SW 1271 (cell line): ENCODE measurements at places on chromosomes 6 and 20.

DNA sequence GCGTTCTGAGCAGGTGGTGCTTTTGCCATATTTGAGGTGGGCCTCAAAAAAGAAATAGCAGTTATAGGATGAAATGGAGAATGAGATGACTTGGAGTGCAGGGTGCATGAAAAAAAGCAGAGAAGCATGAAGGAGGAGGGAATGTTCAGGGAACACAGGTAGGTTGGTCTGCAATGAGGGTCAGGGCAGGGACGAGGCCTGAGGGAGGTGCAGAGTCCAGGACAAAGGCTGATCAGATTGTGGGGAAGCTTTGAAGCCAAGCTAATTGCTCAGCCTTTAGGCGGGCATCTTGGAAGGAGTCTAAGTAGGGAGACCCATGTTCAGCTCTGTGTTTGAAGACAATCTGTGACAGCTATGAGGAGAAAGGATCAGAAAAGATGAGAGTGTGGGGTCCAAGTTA lies 12.0 kb downstream of the TRAM2 start:
- DNase-seq = no peak

DNA sequence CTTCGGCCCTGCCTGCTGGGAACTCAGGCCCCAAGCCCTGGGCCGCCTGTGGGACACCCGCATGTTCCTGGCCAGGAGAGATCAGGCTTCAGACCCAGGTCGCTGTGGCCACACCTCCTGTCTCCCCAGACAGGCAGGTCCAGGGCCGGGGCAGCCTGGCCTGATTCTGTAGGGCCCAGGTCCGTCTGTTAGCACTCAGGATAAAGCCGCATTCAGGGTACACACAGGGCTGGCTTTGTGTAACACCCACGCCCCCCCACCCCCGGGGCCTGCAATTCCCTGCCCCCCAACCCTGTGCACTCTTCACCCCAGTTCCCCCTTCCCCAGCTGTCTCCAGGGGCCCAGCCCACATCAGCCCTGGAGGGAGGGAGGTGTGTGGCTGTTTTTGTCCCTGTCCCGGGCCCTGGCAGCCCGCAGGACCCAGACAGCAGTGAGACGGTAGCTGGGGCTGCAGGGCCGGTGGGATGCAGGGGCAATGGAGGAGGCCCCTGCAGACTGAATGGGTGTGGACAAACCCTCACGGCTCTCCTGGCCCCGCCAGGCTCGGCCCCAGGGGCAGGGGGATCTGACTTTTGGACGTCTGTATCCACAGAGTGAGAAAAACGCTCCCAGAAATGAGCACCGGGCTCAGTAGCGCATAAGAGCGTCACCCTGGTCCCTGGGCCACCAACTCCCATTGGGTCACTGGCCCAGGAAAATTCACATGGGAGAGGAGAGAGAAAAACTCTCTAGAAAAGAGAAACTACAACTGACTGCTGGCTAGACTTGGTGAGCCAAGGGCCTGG lies 42.4 kb upstream of the ZBP1 start:
- no peak for DNase-seq

GRCh38 chr6:124987291-124987690 lies 25.1 kb downstream of the RNF217 start:
- DNase-seq = no peak

DNA sequence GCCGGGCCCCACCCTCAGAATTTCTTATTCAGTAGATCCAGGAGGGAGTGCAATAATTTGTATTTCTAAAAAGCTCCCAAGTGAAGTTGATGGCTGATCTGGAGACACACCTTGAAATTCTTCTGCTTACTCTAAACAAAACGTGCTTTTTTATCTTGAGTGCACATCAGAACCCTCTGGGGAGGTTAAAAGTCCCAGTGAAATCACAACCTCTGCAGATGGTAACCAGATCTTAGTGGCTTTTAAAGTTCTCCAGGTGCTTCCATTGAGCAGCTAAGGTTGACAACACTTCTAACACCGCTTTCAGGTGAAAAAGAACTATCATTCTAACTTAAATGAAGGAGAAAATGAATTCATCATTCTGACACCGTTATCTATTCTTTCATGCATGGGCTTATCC lies 45.6 kb upstream of the ESR1 start:
- DNase-seq = no peak

- DNase-seq = no peak
Measured at GRCh38 chr20:46701057-46701456, 8.4 kb upstream of the SLC2A10 start.

GRCh38 chr6:18115356-18115755 lies 7.1 kb downstream of the NHLRC1 start:
- no peak for DNase-seq

GRCh38 chr6:13339863-13340630 lies 11.7 kb upstream of the TBC1D7 start:
- DNase-seq = no peak

DNA sequence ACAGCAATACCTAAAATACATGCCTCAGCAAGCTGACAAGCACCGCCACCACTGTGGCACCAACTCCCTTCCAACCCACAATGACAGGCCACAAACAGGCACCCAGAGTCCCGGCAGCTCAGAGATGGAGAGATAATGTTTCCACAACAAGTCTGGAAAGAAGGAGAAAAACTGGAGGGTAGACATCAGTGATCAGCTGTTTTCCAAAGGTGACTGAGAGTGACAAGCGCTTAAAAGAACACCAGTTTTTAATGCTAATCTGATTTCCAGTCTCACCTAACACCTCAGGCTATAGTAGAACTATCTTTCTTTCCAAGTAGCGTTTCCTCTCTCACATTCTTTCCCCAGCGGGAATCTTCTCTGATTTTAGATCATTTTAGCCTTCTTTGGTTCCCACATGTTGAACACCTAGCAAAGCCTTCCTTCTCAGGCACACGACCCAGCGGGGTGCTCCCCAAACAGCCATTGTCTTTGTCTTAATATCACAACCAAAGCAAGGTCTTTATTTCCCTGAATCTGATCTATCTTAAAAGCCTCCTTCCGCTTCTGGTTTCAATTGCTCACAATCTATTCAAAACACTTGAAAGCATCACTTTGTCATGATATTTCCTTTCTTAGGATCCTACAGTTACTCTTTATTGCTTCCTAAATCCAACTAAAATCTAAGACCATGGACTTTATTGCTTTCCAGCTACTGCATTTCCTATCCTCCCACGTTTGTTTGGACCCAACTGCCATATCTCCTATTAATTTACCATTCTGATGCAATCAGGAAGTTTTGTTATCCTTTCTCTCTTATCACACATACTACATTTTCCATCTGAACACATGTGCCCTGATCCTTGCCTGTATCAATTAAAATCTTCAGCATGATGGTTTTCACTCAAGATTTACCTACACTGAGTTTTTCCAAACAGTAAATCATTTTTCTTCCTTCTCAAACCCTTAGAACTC lies 282.7 kb downstream of the ADGB start:
- DNase-seq = no peak

DNA sequence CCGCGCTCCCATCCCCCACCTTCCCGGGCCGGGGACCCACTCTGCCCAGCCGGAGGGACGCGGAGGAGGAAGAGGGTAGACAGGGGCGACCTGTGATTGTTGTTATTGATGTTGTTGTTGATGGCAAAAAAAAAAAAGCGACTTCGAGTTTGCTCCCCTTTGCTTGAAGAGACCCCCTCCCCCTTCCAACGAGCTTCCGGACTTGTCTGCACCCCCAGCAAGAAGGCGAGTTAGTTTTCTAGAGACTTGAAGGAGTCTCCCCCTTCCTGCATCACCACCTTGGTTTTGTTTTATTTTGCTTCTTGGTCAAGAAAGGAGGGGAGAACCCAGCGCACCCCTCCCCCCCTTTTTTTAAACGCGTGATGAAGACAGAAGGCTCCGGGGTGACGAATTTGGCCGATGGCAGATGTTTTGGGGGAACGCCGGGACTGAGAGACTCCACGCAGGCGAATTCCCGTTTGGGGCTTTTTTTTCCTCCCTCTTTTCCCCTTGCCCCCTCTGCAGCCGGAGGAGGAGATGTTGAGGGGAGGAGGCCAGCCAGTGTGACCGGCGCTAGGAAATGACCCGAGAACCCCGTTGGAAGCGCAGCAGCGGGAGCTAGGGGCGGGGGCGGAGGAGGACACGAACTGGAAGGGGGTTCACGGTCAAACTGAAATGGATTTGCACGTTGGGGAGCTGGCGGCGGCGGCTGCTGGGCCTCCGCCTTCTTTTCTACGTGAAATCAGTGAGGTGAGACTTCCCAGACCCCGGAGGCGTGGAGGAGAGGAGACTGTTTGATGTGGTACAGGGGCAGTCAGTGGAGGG lies 2.8 kb downstream of the SOX4 start:
- DNase-seq = peak; percentile 45

- no peak for DNase-seq
Measured at GRCh38 chr6:71383901-71384489, 95.4 kb downstream of the OGFRL1 start.

- no peak for DNase-seq
Measured at GRCh38 chr6:958488-958887, 265.5 kb upstream of the EXOC2 start.

GRCh38 chr20:40197691-40198090 lies 491.3 kb downstream of the MAFB start:
- DNase-seq = no peak

- no peak for DNase-seq
Measured at GRCh38 chr6:69663215-69663614, 133.6 kb downstream of the LMBRD1 start.

DNA sequence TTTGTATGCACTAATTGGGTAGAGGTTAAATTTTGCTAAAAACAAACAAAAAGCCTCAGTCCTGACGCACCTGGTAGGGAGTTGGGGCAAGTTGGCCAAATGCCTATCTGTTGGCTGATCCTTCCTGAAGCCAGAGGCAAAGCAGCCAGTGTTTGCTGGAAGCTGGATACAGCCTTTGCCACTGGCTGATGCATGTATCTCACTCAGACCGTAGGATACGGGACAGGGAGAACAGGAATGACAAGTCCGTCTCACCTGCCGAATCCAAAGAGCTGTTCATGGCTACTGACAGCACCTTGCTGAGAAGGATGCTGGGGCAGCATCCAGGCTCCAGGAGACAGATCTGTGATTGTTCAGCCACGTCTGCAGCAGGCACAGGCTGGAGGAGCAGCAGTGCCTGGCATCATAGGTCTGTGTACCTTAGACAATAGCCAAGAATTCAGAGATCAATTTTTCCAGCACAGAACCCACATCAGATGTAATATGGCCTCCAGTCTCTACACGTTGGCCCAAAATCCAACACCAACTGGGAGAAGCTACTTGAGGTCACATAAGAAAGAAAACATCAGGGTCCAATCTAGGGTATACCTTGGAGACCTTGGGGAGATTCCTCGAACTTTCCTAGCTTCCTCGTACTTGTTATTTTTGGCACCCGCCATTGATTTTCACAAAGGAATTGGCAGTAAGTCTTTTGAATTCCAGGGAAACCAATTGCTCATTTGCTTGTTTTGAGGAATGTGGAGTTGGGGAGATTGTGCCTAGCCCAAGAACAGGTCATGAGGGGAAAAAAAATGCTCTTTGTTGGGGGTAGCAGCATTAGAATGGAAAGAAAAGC lies 108.5 kb upstream of the ARMC2 start:
- no peak for DNase-seq

- DNase-seq = no peak
Measured at GRCh38 chr20:21006611-21007010, 99.5 kb downstream of the LINC00237 start.

DNA sequence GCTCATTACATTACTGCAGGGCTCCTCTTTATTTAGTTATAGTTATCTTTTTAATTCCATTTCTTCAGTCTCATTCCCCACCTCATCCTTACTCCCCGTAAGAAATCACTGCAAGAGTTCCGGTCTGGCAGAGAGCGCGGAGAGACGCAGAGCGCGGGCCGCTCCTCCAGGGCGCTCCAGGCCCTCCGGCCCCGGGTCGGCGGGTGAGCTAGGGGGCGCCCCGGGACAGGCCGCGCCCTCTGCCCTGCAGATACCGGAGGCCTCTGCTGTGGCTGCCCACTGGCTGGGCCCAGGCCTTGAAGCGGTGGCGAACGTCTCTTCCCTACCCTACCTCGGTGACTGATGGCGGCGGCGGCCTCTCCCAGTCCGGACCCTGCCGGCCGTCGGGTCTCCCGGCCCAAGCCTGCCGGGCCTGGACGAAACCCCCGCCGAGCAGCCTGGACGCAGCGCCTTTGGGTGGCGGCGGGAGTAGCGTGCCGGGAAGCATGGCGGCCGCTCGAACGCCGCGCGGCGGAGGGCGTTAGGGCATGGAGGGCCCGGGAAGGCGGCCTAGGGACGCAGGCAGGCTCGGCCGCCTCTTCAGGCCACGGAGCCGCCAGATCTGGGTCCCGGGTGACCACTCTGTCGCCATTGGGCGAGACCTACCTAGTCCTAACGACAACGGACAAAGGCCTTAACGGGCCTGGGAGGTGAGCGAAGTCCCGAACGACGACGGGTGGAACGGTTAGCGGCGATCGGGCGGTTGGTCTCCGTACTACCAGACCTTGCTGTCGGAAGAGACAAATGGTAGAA lies 16.4 kb upstream of the HMGN4 start:
- peak; percentile 51 for DNase-seq

DNA sequence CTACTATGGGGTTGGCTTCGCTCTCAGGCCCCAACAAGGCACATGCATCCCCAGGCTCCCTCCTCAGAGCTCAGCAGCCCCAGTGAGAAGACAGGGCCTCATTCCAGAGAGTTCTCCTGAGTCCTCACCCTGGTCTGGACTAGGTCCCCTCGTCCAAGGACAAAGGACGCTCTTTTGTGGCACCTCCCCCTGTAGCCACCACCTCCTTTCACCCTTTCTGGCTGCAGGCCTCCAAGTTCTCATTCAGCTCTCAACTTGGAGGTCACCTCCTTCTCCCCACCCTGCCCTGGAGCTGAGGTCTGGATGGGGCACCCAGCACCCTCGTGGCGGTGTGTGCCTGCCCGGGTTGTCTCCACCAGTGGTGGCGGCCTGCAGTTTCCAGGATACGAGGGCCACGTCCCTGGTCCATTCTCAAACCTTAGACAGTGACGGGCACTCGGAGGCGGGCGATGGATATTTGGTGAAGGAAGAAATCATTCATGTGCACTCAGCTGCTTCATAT lies 2.5 kb downstream of the UNC93A start:
- DNase-seq = no peak

DNA sequence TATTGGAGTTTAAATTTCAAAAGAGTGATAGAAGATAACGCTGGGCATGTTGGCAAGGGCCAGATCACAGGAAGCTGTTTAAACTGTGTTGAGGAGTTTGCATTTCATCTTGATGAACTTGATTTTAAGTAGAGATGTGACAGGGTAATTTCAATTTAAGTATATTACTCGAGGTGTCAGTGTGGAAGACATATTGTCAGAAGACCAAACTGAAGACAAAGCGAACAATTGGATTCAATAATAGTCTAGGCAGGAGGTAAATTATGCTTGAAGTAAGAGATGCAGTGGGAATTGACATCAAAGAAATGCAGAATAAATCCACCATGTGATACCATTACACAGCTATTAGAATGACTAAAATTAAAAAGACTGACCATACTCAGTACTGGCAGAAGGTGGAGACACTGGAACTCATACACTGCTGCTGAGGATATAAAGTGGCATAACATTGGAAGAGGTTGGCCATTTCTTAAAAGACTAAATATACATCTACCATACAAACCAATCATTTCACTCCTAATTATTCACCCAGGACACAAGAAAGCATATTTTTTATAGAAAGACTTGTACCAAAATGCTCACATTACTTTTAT lies 240.8 kb downstream of the ARHGAP18 start:
- peak; percentile 27 for DNase-seq

- no peak for DNase-seq
Measured at GRCh38 chr6:39053016-39053624, 4.5 kb downstream of the GLP1R start.

GRCh38 chr20:40666336-40666735 lies 22.7 kb downstream of the MAFB start:
- DNase-seq = no peak
